ENCODE measurements at places on chromosomes 6 and 20. TPM values are rescaled to one million over a fixed set of nuclear protein-coding genes. Genes with fewer than 3 reads are reported as not detected.

Gene MYL9
- total RNA-seq = 11.6 TPM

Gene EYS
- total RNA-seq = under 0.01 TPM

Gene SIRPG
- total RNA-seq = not detected

Gene HMGCLL1
- total RNA-seq = under 0.01 TPM

Gene BPIFB1
- not detected for total RNA-seq

Gene ZBTB12
- 4.2 TPM for total RNA-seq

Gene POPDC3
- total RNA-seq = 0.19 TPM

Gene EYA4
- total RNA-seq = under 0.01 TPM

Gene TAPBP
- total RNA-seq = 33.2 TPM

Gene HTR1E
- total RNA-seq = not detected

Gene HNF4A
- not detected for total RNA-seq

Gene COL19A1
- not detected for total RNA-seq

Gene SLC17A2
- not detected for total RNA-seq

Gene TAF8
- total RNA-seq = 20.6 TPM
